Foreskin fibroblast (primary cell): ENCODE measurements at places on chromosomes 2 and 18.
A peak's percentile ranks its signal among the peaks of the same experiment; 100 is the strongest.

DNA sequence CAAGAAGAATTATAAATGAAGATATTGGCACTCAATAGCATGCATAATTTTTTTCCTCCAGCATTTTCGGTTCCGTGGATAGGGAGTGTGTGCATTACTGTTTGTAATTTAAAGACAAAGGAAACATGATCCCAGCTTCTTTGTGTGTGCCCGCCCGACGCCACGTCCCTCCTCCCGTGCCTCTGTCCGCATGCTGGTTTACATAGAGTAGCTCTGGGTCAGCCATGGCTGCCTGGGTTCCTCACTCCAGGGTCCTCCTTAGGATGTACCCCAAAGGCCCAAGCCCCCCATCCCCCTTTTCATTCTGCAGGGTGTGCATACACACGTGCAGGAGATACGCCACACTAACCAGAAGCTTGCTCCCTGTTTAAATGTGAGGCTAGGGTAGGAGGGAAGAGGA is 214.7 kb downstream of the KLHL29 start:
- no peak for DNase-seq

- DNase-seq, result peak; percentile 56
Measured at GRCh38 chr2:70901227-70902066, 34.3 kb upstream of the ATP6V1B1 start.

GRCh38 chr2:70685771-70686171 is 82.2 kb downstream of the ADD2 start:
- no peak for DNase-seq

GRCh38 chr18:59918320-59918755 is 18.5 kb downstream of the PMAIP1 start:
- DNase-seq, result no peak

GRCh38 chr2:7697052-7697451 is 779.8 kb downstream of the RNF144A start:
- DNase-seq, result no peak

DNA sequence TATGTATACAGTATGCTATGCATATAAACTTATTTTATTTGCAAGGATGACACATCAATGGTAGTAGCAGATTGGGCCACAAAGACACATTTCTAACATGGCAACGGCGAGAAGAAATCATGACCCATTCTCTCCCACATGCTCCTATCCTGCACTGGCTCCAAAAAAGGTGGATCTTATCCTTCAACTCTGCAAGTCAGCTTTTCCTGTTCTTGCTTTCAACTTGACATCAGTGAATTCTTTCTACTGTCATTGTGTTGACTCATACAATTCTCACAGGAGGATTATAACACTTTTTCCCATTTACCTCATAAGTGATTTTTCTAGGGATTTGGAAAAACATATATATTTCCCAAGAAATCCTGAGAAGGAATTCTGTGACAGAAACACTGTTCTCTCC is 53.1 kb downstream of the ACVR1 start:
- no peak for DNase-seq

DNA sequence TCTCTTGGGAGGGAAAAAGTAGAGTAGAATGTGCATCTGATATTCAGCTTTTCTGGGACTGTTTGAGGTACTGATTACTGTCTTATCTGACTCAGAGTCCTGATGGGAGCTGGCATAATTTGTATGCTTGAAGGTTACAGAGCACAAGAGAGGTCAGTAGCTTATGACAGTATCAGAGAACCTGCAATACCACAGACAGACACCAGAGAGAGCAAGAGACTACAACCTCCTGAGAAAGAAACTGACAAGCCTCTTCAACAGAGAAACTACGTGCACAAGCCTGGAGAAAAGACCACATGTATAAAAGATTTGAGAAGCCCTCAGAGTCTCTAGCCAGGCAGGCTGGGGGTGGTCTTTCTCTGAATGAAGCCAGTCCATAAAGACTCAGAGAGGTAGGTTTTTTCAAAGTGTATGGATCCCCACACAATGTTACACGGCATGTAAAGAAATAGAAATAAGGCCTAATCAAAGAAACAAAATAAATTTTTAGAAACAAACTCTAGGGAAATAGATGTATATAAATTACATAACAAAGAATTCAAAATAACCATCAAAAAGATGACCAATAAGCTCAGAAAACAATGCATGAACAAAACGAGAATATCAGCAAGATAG is 568.3 kb downstream of the LRRTM4 start:
- DNase-seq, result no peak

DNA sequence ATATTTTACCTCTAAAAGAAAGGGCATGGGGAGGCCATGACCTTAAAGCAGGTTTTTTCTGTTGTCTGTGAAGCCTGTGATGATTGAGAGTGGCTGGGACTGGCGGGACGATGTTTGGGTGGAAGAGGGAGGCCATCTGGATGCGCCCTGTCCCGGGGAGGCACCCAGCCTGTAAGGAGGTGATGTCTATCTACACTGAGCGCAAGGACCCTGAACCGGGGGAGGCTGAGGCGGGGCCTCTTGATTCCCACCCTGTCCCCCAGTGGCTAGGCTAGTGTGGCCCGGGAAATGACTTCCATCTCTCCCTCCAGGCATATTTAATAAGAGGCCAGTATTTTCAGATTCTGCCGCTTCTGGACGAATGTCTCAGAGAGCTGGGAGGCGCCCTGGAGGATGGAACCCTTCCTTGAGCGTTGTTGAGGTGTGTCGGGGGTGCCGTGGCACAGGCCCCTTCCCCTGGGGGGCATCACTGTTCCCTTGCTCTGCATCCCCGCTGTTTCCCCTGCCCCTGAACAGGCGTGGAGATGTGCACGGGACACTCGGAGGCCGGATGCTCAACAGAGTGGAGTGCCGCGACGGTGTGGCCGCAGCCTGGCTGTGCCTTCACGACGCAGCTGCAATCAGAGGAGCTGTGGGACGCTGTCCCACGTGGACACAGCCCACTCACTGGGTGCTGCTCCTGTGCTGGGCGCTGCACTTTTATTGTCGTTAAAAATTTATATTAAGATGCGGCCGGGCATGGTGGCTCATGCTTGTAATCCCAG is 185.4 kb downstream of the LDLRAD4 start:
- DNase-seq, result no peak

DNA sequence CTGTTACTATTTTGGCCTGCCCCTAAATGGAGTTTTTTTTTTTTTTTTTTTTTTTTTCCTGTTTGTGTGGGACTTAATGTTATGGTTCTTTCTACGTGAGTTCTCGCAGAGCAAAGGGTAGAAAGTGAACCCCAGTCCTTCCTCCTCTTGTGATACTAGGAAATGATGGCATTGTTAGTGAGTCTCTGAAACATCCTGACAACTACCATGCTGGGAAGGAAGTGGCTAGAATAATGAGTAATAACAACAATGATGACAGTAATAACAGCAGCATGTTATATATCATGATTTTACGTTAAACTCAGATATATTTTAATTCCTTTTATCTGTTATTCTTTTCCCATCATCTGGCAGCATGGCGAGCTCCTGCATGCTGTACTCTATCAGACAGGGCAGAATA is 216.2 kb upstream of the LINC00305 start:
- no peak for DNase-seq

- DNase-seq, result no peak
Measured at GRCh38 chr18:33593261-33593660, 15.2 kb downstream of the ASXL3 start.

DNA sequence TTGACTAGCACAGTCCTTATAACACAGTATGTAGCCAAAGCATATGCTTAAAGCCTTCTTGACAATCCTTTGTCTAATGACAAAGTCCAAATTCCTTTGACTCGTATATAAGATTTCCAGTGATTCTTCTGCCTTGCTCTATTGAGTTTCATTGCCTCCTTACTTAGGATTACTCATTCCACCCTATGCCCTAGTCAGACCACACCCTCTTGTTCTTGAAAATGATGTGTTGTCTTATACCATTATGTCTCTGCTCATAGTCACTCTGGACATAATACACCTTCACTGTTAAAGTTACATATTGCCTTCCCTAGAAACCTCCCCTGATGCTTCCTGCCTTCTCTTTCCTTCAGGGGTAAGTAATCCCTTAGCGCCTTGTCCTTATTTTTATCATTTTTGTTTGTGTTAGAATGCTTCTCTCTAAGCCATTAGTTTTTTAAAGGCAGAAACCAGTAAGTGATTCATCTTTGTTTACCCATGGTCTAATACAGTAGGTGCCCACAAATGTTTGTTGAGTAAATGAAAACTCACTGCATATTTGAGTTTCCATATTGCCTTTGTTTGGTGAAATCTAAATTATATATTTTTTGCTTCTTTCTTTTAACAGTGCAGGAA is 19.3 kb downstream of the GPD2 start:
- DNase-seq, result peak; percentile 59

- no peak for DNase-seq
Measured at GRCh38 chr2:101294861-101295260, 13.6 kb downstream of the RNF149 start.

- DNase-seq, result no peak
Measured at GRCh38 chr2:136024616-136025015, 39.2 kb upstream of the DARS1 start.

DNA sequence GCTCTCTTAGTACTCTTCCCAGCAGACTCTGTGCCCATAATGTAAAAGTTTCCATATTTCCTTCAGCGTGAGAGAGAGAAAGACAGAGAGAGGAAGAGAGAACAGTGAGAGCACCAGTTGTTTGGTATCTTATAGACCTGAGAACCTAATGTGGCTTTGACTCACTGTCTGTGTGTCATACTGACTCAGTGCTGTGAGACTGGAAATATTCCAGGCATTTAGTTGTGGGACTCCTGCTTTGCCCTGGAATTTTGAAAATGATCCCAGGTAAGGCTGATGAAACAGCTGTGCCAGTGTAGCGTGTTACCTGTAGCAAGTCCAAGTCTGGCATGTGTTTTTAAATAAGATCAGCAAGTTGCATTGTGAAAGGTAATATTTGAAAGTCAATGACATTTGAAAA is 87.9 kb upstream of the KCNH7 start:
- DNase-seq, result no peak

DNA sequence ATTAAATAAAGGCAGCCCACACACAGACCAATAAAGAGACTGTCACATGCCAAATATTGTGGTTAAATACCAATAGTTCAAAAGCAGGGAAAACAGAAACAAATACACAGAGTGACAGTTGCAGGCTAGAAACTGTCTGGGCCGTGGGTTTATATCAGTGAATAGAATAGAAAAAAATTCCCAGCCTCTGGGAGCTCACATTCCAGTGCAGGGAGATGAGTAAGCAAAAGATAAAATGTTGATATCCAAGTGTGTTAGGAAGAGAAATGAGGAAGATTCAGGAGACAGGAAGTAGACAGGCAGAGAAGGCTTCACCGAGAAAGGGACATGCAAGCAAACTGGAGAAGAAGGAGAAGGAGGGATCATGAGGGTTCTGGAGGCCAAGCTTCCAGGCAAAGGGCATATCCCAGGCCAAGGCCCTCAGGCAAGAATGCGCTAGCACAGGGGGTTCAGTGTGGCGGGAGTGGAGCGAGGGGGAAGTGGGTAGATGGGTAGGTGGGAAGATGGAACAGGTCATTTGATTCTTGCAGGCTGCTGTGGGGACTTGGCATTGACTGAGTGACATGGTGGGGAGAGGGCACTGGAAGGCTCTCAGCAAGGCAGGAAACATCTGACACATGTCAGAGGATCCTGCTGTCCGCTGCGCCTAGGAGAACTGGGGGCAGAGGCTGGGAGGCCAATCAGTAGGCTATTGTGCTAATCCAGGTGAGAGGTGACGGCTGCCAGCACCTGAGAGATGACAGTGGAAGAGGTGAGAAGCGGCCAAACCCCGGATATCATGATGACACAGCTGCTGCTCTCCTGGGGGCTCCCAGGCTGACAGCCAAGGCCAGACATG is 89.2 kb downstream of the ZBTB7C start:
- no peak for DNase-seq

DNA sequence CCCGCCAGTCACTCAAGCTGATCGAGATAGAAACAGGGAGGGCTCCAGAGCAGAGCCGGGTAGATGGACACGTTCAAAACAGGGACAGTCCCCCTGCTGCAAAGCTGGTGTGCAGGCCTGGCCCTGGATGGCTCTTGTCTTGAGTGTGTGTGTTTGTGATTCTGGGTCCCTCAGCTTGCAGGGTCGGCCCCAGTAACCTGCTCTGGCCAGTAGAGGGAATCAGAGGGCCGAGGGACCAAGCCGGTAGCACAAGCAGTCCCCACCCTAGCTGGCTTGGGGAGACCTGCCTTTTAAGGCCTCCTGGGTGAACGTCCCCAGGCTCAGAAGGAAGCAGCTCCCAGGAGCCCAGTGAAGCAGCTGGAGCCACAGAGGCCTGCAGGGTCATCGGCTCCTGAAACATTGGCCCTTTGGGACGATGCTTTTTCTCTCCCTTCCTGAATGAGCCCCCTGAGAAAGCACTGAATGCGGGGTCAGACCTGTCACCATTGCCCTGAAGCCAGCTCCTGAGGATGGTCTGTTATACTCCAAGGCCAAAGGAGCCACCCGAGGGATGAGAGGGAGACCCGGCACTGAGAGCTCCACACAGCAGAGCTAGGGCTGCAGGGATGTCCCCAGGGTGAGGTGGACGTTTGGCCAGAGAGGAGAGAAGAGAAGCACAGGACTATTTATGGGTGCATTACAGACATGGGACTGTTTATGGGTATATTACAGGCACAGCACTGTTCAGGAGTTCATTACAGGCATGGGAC is 15.4 kb upstream of the MLPH start:
- DNase-seq, result no peak

DNA sequence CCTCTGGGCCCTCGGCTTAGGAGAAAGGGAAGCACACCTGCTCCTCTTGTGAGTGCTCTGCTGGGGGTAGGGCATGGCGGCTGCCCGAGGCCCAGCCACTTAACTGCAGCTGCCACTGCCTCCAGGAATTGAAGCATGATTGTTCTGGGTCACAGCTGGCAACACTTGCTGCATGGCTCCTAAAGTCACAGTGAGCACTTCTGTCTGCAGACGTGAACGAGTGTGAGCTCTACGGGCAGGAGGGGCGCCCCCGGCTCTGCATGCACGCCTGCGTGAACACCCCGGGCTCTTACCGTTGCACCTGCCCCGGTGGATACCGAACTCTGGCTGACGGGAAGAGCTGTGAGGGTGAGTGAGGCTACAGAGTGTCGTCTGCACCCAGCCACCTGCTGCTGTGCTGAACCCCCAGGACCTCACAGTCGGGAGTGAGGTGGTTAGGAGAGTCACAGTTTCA is 44.4 kb downstream of the FBLN7 start:
- no peak for DNase-seq

GRCh38 chr18:11054497-11054896 is 94.9 kb downstream of the PIEZO2 start:
- DNase-seq, result no peak

GRCh38 chr2:9123069-9123468 is 83.5 kb upstream of the ASAP2 start:
- no peak for DNase-seq

GRCh38 chr2:199603721-199604291 is 146.1 kb upstream of the SATB2 start:
- peak; percentile 13 for DNase-seq

- no peak for DNase-seq
Measured at GRCh38 chr18:23718731-23719130, 29.5 kb downstream of the LAMA3 start.

DNA sequence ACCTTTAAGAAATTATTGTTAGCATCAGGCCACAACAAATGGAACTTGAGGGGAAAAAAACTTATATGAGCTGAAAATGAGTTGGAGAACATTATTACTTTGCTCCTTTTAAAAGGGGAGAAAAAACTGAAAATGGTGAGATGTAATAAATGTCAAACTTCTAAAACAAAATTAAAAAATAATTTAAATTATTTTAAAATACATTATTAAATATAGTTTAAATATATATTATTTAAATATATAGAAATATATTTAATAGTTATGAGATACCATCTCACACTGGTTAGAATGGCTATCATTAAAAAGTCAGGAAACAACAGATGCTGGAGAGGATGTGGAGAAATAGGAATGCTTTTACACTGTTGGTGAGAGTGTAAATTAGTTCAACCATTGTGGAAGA is 28.9 kb downstream of the RPIA start:
- no peak for DNase-seq

GRCh38 chr18:45212181-45213039 is 402.9 kb upstream of the SLC14A2 start:
- peak; percentile 51 for DNase-seq
